ENCODE measurements at places on chromosomes 4 and X. TPM values are rescaled to one million over a fixed set of nuclear protein-coding genes. Genes with fewer than 3 reads are reported as not detected.

Gene SRD5A3
- total RNA-seq: 13.2 TPM

Gene VCX3A
- total RNA-seq: 1.0 TPM

Gene UGT2B10
- total RNA-seq: not detected

Gene F9
- not detected for total RNA-seq

Gene MAGEA9B
- not detected for total RNA-seq

Gene F11
- not detected for total RNA-seq

GRCh38 chr4:134327274-134328122 is 125.9 kb upstream of the PABPC4L start:
- no peak for DNase-seq

- DNase-seq: peak; percentile 39
Measured at GRCh38 chrX:25721564-25721963, 416.6 kb upstream of the MAGEB18 start.

GRCh38 chrX:134736356-134736755 is 78.1 kb upstream of the PLAC1 start:
- DNase-seq: no peak

- no peak for DNase-seq
Measured at GRCh38 chrX:2733286-2733685, 18.6 kb upstream of the XG start.

- DNase-seq: no peak
Measured at GRCh38 chrX:153064061-153064460, 7.8 kb downstream of the PNMA3 start.

GRCh38 chr4:78938868-78939666 is at the start of gene PAQR3:
Gene PAQR3 (minus strand): TSS chr4:78939438. CDS start chr4:78939224, 214 bp downstream.
- peak; percentile 95 for DNase-seq

- peak; percentile 52 for DNase-seq
Measured at GRCh38 chr4:62814510-62815047, 1594.7 kb downstream of the TECRL start.

- no peak for DNase-seq
Measured at GRCh38 chr4:138103597-138104283, 138.4 kb downstream of the SLC7A11 start.

DNA sequence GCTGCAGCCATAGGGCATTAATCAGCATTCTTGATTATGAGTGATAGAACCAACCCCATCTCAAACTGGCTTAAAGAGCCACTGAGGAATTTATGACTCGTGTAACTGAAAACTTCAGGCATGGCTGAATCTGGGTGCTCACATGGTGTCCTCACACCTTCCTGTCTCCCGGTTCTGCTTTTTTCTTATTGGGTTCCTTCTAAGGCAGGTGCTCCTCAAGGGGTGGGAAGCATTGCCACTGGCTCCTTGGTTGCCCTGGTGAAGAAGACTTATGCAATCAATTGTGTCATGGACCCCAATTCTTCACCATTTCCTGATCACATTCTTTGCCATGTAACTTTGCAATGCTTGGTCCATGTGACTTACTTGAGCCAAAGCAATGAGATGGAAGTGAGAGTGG is 4.3 kb upstream of the ZCCHC4 start:
- DNase-seq: no peak

- no peak for DNase-seq
Measured at GRCh38 chrX:8868070-8868773, 67.0 kb upstream of the FAM9A start.

DNA sequence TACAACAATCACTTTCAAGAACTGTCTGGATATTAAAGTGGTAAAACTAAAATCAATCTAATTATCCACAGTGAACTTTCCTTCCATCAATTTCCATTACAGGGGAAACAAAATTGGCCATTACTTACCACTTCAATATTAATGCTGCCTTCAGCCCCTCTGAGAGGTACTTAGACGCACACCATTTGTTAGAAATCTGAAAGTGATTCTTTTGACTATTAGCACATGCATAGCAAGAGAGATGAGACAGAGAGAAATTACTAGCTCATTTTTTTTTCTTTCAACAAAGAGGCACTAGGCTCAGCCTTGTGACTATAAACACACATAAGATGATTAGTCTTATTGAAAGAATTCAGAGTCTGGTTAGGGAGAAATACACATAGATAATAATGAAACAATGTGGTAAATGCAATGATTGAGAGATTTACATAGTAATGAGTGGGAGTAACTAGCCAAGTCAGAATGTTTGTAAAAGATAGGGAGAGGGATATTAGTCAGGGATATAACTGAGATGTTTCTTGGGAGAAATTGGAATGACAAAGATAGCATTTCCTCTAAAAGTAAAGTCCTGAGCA is 93.3 kb downstream of the YIPF7 start:
- no peak for DNase-seq

DNA sequence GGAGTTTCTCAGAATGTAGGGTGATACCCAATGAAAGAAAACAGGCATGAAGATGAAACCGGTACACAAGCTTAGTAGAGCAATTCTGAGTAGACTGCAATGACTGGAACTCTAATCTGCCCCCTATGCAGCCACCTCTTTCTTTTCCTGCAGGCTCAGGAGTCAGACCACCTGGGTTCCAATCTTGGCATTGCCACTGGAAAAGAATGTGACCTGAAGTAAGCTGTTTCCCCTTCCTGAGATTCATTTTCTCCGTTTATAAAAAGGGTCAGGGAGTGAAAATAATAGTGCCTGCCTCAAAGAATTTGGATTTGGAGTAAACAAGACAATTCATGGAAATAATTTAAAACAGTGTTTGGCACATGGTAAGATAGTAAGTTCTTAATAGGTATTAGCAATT is 1464.0 kb downstream of the PCDH7 start:
- no peak for DNase-seq
